ENCODE measurements at places on chromosomes 16 and 17.

DNA sequence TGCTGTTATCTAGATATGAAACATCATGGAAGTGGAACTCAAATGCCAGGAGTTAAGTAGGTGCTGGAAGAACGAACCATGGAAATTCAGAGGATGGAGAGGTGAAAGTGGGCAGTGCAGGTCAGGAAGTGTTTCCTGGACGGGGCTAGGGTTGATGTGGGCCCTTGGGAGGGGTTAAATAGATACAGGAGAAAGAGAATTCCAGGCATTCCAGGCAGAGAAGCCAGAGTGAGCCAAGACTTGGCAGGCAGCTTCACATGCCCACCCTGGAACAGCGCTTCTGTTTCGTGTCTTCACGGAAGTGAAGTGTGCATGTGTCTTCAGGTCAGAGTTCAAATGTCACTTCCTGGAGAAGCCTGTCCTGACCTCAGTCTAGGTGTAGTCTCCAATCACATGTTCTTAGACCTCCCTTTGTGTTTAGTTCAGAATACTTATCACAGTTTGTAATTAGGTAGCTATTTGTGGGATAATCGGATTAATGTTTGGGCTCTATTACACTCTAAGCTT lies 41.3 kb downstream of the GP2 start:
- no peak for DNase-seq

DNA sequence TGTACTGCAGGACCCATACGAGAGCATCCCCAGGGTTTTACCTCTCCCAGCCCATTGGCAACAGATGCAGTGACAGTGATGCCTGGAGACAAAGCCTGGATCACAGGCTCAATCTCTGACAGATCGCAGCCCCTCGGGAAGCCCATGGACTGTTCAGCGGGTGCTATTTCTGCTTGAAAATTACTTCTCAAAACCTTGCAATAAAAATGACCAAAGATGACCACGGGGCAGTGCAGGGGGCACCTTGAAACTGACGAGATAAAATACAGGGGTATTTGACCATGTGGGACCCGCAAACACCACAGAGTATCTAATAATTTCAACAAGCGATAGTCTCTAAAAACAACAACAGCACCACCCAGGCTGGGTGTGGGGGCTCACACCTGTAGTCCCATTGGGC lies 118.3 kb downstream of the C16orf95 start:
- no peak for DNase-seq

DNA sequence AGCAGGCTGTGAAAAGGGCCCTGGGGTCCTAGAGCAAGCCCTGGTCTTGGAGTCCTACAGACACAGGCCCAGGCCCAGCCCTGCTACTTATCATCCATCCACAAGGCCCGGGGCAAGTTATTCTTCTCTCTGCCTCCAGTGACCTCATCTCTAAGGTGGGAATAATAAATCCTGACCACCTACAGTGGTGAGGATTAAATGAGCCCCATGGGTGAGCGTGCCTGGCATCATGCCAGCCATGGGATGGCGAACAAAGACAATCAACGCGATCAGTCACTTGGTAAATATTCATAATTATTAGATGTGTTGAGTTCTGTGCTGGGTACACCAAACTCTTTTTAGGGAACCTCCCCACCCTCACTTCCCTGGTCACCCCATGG lies 5.5 kb downstream of the KRT15 start:
- no peak for DNase-seq

- DNase-seq: no peak
Measured at GRCh38 chr16:67551972-67552371, 10.4 kb upstream of the CTCF start.

DNA sequence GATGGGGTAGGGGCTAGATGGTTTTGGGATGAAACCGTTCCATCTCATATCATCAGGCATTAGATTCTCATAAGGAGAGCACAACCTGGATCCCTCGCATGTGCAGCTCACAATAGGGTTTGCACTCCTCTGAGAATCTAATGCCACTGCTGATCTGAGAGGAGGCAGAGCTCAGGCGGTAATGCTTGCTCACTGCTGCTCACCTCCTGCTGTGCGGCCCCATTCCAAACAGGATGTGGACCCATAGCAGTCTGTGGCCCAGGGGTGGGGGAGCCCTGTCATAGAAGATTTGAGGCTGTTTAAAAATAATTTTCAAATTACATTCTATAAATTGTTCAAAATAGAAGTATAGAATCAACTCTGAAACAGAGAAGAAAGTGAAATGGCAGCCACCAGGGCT lies 50.8 kb downstream of the PHKB start:
- DNase-seq: no peak

Measured in AG09309 (cell line).